ENCODE measurements at places on chromosomes 6 and 20. TPM values are rescaled to one million over a fixed set of nuclear protein-coding genes. Genes with fewer than 3 reads are reported as not detected.
A peak's percentile ranks its signal among the peaks of the same experiment; 100 is the strongest.

The ISM1 gene
- total RNA-seq: 0.36 TPM

The MSH5 gene
- 51.3 TPM for total RNA-seq

The SYCP2 gene
- total RNA-seq: 1.4 TPM

- DNase-seq: peak; percentile 51
These were observed 682 bp downstream of the BRD2 start for GRCh38 chr6:32968867-32969684.

DNA sequence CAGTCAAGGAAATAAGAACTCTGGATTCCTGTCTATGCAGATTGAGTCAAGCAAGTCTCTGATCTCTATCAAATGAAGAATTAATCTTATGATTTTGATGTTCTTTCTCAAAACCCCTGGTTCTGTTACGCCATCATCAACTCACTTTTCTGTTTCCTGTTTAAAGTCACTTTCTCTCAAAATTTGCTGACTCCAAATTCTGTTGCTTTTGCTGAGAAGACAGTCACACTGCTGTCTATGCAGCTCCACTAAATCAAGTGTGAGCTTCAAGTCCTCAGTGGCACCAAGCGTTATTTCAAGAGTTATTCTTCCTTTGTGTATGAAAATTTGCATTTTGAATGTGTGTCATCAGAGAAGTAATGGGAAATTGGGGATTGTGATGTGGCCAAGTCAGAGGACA lies 663.3 kb downstream of the KIF16B start:
- no peak for DNase-seq

DNA sequence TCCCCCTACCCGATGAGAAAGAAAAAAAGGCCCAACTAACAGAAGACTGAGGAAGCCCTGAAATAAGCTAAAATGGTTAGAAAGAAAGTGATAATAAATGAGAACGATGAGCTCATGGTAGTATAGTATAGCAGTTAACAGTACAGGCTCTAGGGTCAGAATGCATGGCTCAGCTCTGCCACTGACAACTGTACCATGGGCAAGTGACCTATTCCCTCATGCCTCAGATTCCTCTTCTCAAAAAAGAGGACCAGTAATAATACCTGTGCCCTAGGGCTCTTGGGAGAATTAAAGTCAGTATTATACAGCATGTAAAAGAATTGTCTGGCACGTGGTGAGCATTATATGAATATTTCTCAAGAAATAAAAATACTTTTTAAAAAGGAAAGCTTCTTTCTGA lies 19.8 kb downstream of the TRERF1 start:
- DNase-seq: no peak

- no peak for DNase-seq
These were observed 70.9 kb upstream of the PLEKHG1 start for GRCh38 chr6:150528648-150529285.

DNA sequence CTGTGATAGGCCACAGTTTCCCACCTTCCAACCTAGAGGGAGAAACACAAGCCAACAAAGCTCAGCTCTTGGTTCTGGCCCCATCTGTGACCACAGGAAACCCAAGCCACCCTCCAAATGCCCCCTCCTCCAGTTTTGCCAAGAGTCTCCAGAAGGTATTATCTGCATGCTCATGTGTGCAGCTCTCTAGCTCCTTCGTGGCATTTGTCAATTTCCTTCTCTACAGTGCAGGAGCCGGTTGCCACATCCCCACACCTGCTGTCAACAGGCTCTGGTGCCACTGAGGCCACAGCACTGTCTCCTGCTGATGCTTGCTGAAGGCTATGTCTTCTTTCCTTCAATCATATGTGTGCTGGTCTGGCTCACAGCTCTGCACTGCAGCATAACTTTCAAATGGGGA lies 177.2 kb downstream of the CLIC5 start:
- no peak for DNase-seq

All from progenitor cell of endocrine pancreas (in vitro differentiated cells).